ENCODE measurements at places on chromosomes 7 and 10.
A peak's percentile ranks its signal among the peaks of the same experiment; 100 is the strongest.

- DNase-seq, result no peak
Observed at GRCh38 chr10:1117651-1118050, 61.5 kb downstream of the WDR37 start.

DNA sequence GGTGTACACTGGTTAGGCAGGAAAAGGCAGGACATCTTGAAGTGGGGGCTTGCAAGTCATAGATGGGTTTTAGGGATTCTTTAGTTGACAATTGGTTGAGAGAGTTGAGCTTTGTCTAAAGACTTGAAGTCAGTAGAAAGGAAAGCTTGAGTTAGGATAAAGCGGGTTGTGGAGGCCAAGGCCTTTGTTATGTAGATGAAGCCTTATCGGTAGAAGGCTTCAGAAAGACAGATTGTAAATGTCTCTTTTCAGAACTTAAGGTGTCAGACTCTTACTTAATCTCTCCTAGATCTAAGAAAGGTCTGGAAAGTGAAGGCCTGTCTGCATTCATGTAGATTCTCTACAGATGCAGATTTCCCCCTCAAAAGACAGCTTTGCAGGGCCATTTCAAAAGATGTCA lies 177.4 kb downstream of the HECW1 start:
- DNase-seq, result no peak

GRCh38 chr7:117296066-117296465 lies 26.8 kb downstream of the WNT2 start:
- no peak for DNase-seq

GRCh38 chr10:97690133-97690532 lies 3.1 kb upstream of the AVPI1 start:
- DNase-seq, result no peak

GRCh38 chr10:102982296-102982695 lies 64.2 kb downstream of the CNNM2 start:
- DNase-seq, result no peak

- peak; percentile 65 for DNase-seq
Observed at GRCh38 chr7:3094701-3095445, 51.2 kb upstream of the CARD11 start.

GRCh38 chr7:3980300-3980643 lies 679.2 kb downstream of the SDK1 start:
- no peak for DNase-seq

DNA sequence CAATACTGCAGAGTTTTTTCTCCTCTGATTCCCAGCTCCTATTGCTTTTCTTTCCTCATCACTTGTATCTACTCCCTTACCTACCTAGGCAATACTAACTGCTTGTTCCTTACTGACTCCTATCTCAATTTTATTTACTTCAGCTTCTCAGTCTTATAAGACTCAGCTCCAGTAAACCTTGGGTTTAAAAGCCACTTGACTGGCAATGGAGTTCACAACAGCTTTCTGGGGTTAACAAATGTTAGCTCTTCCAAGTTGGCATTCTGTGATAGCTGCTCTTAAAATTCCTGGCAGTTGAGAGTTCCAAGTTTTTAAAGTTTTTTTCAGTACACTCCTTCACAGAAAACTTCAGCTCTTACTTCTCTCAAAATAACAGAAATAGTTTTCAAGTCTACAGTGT lies 14.2 kb downstream of the ATAD1 start:
- no peak for DNase-seq

- no peak for DNase-seq
Observed at GRCh38 chr7:79008786-79009185, 444.7 kb downstream of the MAGI2 start.

DNA sequence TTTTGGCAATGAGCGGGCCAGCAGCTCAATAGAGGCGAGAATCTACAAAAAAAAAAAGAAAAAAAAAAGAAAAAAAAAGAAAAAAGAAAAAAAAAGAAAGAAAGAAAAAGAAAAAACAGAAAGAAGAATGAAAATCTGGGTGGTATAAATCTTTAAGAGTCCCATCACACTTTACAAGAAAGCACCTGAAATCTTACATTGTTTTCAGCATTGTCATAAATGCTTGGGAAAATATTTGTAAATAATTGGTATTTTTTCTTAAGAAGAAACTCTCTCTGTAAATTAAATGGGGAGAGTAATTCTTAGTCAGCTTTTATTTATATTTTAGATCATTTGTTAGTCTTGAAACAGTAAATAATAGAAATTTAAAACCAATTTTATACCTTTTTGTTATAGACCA lies 38.2 kb downstream of the NDUFB2 start:
- no peak for DNase-seq

GRCh38 chr7:68504716-68505115 lies 1093.6 kb upstream of the AUTS2 start:
- DNase-seq, result no peak

DNA sequence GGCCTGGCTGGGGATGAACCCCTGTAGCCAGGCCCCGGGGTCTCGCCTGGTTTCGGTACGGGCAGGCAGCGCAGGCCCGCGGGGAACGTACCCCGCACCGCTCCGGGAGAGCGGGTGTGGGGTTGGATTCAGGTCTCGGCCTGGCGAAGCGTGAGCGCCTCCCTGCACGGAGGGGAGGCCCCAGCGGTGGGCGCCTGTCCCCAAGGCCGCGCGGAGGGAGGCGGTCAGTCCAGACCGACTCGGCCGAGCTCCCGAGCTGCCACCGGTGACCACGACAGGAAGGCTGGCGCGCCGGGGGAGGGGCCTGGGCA lies 378 bp upstream of the INPP5F start:
- no peak for DNase-seq

GRCh38 chr7:7203813-7204575 lies 21.6 kb downstream of the C1GALT1 start:
- no peak for DNase-seq

- DNase-seq, result no peak
Observed at GRCh38 chr10:124496150-124496549, 34.5 kb downstream of the LHPP start.

DNA sequence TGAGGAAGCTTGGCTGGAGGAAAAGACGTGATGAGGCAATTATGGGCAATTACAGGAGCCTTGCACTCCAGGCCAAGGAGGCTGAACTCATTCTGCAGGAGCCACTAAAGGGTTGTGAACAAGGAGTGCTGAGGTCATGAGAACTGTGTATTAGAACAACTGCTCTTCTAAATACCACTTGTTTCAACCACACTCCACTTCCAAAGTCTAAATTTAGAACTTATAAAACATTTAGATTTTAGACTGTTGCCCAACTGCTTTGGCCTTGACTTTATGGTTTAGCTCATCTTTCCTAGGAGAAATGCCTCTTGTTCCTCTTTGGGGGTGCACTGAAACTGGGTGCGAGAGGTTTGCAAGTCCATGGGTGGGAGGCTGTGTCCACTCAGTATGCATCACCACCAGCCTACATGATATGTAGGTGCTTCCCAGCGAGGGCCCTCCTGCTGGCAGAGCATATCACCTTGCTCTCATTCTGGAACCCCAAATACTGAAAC lies 199.7 kb upstream of the AOAH start:
- no peak for DNase-seq

- no peak for DNase-seq
Observed at GRCh38 chr7:135843214-135843613, 94.6 kb upstream of the FAM180A start.

- no peak for DNase-seq
Observed at GRCh38 chr7:108875139-108875538, 305.5 kb downstream of the DNAJB9 start.

- no peak for DNase-seq
Observed at GRCh38 chr7:103439661-103440060, 6.3 kb downstream of the SLC26A5 start.

GRCh38 chr7:108598914-108599580 lies 29.4 kb downstream of the DNAJB9 start:
- no peak for DNase-seq

GRCh38 chr10:24207781-24208611 lies 942 bp upstream of the KIAA1217 start:
- no peak for DNase-seq

DNA sequence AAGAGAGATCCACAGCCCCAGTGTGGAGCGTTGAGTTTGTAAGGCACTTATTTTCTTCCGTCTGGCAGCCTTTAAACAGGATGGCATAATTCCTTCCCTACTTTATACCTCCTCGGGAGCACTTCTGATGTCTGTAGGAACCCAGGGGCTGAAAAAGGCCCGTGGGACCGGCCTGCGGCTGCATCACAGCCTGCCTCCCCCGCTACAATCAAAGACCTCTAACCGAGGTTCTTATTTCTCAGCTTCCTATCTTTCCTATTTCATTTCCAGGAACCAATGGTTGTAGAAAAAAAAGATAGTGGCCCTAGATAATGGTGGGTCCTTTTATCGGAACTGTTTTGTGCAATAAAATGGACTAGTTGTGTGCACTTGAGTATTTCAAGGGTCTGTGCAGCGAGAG lies 4.1 kb upstream of the CTBP2 start:
- no peak for DNase-seq

DNA sequence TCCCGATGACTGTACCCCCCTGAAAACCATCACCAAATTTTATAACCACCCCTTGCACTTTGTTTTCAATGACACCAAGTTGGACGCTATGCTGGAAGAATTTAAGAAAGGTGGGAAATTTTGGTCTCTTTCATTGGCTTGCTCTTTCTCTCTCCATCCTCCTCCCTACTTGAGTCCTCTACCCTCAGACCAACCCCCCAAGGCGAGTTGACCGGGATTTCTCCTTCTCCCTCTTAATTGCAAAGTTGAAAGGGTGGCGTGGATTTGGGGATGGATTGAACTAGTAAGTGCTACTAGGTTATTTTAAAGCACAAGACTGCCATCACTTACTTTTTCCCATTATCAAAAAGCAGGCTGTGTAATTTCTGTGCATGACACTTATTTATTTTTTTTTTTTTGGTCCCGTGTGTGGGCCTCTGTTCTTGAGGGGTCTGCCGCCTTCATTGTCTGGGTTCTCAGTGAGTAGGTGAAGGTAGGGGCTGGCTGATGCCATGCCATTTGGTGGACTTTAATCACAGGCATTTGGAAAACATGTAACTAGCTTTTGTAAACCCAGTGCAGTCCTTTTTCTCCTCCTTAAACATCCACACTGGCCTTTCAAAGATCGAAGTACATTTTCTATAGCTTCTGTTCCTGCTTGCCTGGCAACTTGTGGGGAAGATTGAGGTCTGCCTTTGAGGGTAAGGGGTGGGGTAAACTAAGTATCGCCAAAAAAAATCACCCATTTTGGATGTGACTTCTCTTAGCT lies 2.1 kb downstream of the CNNM2 start:
- no peak for DNase-seq

DNA sequence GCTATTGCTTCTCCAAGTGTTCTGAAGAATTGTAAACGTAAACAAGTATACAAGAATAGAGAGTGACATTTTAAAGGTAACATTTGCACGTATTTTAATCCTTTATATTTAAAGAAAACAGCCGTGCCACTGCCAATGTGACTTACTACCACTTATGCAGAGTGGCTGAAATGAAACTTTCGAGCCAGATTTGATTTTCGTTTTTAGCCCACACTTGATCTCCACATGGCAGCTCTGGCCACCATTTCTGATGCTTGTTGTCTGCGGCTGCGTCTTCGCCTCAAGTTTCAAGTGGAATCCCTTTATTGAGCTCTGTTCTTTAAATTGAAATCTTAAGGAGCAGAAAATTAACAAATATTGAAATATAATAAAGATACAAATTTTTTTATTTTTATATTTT lies 70.0 kb downstream of the ELAPOR2 start:
- DNase-seq, result no peak

- no peak for DNase-seq
Observed at GRCh38 chr7:35992436-35992835, 160.6 kb upstream of the EEPD1 start.

DNA sequence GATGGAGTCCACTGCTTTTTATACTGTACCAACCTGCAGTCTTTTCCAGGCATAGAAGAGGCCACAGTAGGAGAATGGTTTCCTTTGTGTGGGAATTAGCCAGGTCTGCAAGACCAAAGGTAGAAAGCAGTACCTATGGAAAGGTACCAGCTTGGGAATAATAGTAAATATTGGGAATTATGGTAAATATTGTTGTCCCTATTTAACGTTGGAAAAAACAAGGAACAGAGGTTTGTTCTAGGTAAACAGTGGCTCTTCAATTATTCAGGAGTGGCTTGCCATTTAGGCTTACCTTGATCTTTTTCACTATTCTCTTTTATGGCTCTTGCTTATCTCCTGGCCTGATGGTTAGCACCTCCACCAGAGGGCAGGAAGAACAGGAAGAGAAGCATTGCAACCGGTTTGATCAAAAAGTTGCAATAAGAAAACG lies 43.9 kb upstream of the GSAP start:
- DNase-seq, result peak; percentile 6

- no peak for DNase-seq
Observed at GRCh38 chr7:26625286-26625685, 239.1 kb downstream of the SKAP2 start.

DNA sequence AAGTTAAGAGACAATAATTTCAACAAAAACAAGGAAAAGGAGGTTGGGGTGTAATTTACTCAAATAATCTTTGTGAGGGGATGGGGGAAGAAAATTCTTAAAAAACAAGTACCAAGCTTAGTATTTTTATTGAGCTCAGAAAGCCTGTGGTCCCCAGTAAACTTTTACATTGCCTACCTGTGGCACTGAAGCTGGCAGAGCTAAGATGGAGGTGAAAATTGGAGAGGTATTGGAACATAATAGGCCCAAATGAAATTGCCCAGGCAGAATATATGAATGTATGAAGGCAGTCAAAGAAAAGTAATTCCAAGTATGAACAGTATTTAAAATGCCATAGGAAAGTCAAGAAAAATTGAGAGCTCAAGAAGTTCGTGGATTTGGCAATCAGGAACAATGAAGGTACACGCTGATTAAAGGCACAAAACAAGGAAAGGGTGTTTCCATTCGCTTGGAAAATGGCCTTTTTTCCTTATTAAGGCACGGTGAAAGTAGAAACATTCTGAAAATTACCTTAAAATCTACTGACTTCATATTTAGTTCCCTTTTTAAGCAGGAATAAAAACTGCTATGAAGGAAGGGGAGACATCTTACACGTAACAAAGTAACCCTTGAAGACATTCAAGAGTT lies 3.4 kb upstream of the KMT2E start:
- peak; percentile 40 for DNase-seq

DNA sequence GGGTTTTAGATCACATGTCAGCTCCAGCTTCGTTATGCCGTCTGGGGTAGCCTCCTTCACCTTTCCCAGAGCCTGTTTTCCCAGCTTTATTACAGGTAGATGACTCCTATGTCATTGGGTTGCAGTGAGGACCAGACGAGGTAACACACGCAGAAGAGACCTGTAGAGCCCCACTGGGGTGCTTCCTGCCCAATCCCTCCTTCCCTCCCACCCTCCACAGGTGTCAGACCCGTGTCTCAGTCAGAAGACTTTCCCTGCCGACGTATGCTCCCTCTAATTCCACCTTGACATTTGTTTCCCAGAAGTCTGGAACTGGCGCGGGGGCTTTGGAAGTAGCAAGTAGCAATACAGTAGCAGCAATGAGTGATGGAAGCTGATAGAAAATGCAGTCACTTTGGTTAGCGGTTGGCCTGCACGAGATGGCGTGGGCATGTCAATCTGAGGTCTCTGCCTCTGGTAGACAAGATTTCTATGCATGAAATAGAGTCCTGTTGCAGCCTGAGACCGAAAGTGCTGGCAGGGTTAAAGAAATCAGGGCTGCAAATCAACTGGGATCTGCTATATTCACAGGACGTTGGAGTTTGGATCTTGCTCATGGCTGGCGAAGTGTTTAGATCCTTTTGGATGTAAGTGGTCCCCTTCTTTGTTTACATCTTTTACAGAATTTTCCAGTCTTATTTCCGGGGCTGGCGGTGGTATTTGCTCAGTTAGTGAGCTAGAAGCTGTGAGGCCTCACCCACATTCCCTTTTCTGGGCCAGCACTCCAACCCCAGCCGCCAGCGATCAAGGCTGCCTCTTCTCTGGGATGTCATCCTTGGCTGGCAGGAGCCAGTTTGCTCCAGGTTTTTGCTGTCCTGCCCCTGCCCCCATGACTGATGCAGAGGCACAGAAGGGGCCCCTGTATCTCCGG lies 78.3 kb upstream of the KMT2C start:
- no peak for DNase-seq
